ENCODE measurements at places on chromosomes 2 and 18.

- peak; percentile 64 for DNase-seq
Measured at GRCh38 chr2:36530178-36530982, 67.6 kb downstream of the FEZ2 start.

DNA sequence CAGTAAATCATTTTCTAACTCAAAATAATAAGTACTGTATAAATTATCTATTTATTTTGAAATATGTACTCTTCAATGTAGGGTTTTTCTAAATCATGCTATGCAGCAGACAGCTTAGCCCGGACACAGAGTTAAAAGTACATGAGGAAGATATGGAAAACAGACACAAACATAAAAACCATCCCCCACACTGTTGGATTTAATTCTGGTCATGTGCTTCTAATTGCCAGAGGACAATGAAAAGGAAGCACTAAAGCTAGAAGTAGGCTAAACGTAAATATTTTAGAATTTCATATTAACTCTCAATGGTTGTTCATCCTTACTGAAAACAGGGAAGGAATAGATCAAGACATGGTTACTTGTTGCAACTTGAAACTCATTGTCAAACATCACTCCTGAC, 420.7 kb downstream of the ERBB4 start:
- DNase-seq, result no peak

DNA sequence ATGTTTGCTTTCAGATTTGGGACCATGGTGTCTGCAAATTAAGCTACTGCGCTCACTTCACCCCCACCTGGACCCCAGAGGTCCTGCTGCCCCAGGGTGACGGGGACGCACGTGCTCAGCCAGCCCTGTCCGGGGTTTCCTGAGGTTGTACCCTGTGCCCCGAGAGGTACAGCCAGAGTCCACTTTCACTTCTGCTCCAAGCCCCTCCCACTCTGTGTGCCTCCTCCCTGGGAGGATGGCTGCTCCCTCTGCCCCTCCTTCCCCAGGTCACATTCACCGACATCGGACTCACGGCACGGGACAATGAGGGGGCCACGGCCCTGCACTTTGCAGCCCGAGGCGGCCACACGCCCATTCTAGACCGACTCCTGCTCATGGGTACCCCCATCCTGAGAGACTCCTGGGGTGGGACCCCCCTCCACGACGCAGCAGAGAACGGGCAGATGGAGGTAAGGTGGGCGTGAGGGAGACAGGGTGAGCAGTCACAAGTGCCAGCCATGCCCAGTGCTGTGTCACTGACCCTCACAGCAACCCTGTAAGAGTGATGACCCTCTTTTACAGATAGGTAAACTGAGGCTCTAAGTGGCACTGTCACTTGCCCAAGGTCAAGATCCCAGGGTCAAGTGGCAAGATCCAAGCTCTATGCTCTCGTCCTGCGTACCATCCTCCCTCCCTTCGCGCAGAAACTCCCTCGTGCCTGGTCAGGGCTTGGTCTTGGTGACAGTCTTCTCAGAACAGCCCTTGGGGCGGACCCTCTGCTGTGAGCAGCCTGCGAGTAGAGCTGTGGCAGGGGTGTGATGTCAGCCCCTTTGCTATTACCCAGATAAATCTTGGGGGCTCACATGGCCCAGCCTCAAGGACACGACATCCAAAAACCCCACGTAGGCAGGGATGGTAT, 7.6 kb downstream of the ESPNL start:
- DNase-seq, result no peak

GRCh38 chr2:241760301-241760771, 16.3 kb upstream of the GAL3ST2 start:
- DNase-seq, result no peak

GRCh38 chr18:44748582-44748981, 67.9 kb downstream of the SETBP1 start:
- no peak for DNase-seq

- DNase-seq, result peak; percentile 82
Measured at GRCh38 chr2:43073401-43073825, 153.0 kb downstream of the ZFP36L2 start.

DNA sequence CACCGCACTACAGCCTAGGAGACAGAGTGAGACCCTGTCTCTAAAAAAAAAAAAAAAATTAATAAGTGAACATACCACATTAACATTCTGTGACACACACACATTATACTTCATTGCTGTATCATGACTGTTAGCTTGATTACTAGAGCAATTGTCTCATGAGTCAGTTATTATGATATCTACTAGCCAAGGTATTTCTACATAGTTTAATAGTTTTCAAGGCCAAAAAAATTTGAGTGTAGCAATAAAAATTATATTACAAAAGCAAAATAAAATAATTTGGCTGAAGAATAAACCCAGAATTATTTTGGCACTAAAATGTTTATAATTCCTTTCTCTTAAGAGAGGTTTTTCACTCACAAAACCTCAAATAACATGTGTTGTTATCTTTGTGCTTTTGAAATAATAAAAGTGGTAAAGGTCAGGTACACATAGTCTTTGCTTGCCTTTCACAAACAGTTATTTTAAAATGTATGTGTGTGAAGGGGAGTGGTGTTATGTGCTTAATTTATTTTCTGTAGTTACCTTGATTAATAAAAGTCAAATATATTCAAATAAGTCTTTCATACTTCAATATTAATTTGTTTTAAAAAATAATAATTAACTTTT, 136.9 kb upstream of the SPOPL start:
- peak; percentile 38 for DNase-seq

GRCh38 chr18:28657961-28658360, 481.0 kb upstream of the CDH2 start:
- peak; percentile 29 for DNase-seq

- DNase-seq, result peak; percentile 74
Measured at GRCh38 chr18:74116633-74117554, 30.7 kb downstream of the FBXO15 start.

DNA sequence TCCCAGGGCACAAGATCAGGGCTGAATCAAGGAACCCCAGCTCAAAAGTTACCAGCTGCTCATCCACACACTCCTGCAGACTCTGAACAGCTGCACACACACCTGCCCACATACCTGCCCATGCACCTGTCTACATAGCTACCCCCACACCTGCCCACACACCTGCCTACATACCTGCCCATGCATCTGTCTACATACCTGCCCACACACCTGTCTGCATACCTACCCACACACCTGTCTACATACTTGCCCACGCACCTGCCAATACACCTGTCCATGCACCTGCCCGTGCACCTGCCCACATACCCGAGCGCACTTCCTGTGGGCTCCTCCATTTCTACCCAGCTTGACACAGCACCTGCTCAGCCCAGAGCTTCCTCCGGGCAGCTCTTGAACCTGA, 122.8 kb upstream of the AGAP1 start:
- DNase-seq, result no peak

GRCh38 chr2:231920366-231920765, 5.8 kb downstream of the NPPC start:
- no peak for DNase-seq

- no peak for DNase-seq
Measured at GRCh38 chr18:24333084-24333483, 64.5 kb downstream of the OSBPL1A start.

- DNase-seq, result peak; percentile 73
Measured at GRCh38 chr18:23134780-23135549, at the start of gene CABLES1. CABLES1 (plus strand) TSS chr18:23135485; CDS start chr18:23135763, 278 bp downstream.

GRCh38 chr2:143476336-143477087, 347.3 kb downstream of the ARHGAP15 start:
- DNase-seq, result peak; percentile 45

DNA sequence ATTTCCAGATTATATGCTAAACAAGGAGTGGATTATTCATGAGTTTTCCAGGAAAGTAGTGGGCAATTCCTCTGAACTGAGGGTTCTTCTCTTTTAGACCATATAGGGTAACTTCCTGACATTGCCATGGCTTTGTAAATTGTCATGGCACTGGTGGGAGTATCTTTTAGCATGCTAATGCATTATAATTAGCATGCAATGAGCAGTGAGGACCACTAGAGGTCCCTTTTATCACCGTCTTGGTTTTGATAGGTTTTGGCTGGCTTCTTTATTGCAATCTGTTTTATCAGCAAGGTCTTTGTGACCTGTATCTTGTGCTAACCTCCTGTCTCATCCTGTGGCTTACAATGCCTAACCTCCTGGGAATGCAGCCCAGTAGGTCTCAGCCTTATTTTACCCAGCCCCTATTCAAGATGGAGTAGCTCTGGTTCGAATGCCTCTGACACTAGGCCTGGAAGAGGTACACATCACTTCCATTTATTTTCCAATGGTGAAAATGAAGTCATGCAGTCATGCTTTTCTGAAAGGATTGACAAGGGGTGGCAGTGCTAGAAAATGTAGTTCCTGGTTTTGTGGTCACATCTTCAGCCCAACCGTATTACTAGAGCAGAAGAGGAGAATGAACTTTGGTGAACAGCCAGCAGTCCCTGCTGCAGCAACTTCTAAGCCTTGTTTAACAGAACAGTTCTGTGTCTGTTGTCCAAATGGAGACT, 26.6 kb upstream of the ITGA4 start:
- peak; percentile 14 for DNase-seq

GRCh38 chr18:65352186-65352585, 398.6 kb upstream of the CDH7 start:
- no peak for DNase-seq

DNA sequence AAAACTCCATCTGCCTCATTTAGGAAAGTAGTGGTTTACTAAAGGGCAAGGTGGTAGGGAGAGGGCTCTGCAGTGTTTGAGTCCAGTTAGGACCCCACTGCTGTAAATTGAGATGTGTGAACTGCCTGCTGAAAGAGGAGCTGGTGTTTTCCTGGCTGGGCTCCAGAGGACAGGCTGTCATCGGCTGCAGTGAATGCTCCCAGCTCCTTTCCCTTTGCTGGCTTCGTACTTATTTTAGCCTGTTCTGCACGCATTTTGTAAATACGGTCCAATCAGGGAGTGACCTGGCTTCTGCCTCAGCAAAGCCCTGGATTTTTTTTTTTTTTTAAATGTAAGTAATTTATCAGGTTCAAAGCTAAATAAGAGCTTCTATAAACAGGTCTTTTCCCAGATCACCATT, 37.5 kb downstream of the SLC4A3 start:
- DNase-seq, result peak; percentile 89

DNA sequence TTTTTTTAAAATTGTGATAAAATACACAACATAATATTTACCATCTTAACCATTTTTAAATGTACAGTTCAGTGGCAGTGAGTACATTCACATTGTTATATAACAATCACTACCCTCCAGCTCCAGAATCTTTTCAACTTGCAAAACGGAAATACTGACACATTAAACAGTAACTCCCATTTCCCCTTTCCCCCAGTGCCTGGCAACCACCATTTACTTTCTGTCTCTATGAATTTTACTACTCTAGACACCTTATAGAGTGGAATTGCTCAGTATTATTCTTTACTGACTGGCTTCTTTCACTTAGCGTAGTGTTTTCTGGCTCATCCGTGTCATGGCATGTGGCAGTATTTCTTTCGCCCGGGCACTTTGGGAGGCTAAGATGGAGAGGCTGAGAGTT, 32.6 kb downstream of the FASTKD2 start:
- no peak for DNase-seq

DNA sequence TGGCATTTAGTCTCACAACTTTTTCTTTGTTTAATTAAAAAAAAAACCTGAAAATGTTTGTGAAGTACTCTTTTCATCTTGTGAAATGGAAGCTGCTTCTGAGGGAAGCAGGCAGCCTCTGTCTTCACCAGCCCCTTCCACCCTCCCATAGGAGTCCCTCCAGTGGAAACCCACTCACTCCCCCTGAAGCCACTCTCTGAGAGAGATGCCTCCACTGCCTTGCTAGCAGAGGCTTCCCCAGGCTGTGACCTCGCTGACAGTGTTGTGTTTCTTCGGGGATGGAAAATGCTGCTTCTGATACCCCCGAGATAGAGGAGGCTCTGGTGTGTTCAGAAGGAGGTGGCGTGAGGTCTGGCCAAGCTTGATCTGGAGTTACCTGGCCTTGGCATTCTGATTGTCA, 59.9 kb downstream of the SH3RF3 start:
- no peak for DNase-seq

DNA sequence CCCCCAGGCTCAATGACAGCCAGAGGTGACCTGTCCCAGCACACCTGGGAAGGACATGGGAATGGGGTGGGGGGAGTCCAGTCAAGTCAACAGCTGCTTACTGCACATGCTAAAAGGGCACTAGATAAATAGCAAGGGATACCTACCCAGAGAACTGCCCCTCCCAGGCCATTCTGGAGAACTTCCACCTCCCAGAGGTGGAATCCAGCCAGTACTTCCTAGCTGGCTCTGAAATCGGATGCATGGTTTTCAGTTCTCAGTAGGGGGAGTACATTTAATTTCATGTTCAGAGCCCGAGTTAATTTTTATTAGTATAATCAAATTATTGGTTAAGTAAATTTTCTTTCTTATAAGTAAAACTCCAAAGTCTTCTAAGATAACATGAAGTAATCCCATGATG, 28.9 kb upstream of the ITGA6 start:
- DNase-seq, result peak; percentile 12
